ENCODE measurements at places on chromosomes 16 and 17.

DNA sequence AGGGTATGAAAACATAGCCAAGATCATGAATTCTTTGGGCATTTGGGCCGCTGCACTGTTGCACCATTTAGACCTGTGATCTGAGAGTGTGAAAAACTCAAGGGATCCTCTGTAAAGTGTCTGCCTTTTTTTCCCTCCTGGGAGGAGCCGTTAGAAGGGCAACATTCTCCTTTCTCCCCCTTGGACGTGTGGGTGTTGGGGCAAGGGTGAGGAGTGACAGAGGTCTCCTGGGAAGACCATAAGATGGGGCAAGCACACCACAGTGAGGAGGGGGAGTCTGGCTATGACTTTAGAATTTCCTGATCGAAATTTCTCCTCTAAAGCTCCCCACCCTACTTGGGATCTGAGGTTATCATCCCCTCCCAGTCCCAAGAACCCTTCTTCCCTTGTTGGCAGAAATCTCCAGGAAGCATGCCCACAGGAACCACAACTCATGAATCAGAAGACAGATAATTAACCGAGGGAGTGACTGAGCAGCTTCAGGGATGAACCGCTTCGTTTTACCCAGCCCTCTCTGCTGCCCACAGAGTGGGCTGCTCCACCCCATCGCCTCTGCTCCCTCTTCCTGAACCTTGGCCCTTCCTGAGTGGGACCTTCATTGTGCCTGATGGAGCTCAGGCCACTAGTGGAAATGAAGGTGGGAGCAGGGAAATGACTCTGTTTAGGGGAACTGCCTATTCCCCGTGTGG, 4.2 kb downstream of the ITGB3 start:
- DNase-seq = no peak

DNA sequence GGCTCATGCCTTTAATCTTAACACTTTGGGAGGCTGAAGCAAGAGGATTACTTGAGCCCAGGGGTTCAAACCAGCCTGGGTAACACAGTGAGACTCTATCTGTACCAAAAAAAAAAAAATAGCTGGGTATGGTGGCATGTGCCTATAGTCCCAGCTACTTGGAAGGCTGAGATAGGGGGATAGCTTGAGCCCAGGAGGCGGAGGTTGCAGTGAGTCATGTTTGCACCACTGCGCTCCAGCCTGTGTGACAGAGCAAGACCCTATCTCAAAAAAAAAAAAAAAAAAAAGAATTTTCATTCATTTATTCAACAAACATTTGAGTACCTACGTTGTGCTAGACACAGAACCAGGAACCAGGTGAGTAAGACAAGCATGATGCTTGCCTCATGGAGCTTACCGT, 73.6 kb upstream of the MRTFB start:
- no peak for DNase-seq

GRCh38 chr17:16512011-16512410, 20.0 kb upstream of the LRRC75A start:
- no peak for DNase-seq

DNA sequence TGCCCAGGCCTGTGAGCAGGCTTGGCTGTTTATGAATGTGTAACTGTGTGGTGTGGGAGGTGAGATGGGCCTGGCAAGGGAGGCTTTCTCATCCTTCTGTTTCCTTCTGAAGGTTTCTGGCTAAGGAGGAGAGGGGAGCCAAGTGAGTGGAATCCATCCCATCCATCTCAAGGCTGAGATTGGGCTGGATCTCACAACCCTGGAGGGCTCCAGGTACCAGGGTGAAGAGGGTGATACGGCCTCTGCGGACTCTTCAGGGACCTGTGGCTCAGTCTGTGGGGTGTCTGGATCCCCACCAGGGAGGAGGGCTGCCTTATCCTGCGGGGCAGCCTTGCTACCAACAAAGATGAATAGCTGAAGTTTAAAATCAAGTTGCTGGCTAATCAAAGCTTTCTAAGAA, 7.0 kb downstream of the ZNF629 start:
- DNase-seq = no peak

DNA sequence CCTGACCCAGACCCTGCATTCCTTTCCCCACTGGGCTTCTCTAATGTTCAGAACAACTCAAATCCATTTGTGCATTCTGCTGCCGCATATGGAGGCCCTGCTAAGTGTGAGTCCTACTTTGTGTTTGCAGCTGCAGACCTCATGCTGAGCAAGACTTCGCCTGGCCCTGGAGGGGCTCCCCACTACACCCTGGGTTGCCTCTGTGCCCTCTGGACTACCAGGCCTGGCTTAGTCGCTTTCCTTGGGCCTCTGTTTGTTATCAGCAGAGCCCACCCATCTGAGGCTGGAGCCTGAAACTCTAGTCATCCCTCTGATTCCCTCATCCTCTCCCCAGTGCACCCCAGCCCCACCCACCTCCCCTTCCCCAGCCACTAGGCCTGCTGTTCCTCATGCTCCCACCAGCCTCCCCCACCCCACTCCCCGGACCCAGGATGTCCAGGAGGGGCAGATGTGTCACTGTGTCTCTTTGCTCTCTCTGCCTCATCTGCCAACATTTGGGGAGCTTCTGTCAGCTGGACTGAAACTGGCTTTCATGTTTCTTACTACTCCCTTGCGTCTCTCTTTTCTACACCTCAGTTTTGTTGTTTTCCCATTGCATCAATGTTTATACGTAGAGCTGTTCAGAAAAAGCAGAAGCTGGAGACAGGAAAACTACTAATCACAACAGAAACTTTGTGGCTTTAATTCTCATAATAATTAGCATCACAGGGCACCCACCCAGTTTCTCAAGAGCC, 17.9 kb upstream of the CD300E start:
- DNase-seq = no peak

GRCh38 chr16:17447101-17447569, 23.6 kb downstream of the XYLT1 start:
- no peak for DNase-seq

DNA sequence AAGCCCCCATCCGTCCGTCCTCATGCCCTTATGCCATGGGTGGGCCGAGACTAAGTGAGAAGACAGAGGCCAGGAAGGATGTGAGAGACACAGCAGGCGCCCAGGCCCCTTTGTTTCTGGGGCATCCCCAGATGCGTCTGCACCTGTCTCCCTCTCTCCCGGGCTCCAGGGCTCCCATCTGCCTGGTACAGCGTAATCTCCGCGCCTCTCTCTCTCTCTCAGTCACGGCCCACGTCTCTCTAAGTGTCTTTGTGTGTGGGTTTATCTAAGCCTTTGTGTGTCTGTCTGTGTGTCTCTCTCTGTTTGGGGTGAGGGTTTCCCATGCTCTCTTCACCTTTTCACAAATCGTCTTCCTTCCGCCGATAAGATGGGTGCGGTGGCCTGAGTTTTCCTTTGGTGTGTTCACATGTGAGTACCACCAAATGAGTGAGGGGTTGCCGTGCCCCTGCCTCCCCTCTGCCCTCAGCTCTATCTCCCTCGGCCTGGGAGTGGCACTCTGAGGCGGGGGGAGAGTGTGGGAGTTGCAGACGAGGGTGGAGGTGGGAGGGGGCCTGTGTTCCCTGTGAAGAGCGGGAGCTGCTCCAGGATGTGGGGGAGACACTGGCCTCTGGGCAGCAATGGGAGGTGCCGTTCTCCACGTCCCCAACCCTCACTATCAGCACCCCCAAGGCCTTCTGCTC, 25.8 kb upstream of the ABCC3 start:
- no peak for DNase-seq

GRCh38 chr16:73289232-73289631, 241.3 kb upstream of the ZFHX3 start:
- no peak for DNase-seq

DNA sequence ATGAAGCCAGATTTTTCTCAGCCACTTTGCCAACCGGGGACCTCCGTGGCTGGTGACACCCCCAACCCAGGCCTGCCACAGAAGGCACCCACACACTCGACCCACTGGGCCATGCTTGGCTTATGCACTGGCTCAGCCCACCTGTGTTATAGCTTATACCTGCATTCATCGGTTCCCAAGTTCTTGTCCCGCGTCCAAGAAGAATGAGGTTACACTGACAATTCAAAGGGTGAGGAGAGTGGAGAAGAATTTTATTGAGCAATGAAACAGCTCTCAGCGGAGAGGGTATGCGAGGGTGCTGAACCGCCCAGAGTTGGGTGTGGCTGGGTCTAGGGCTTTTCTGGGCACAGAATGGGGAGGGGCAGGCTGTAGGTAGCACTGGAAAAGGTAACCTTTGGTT, 22.2 kb upstream of the CDH15 start:
- DNase-seq = no peak

DNA sequence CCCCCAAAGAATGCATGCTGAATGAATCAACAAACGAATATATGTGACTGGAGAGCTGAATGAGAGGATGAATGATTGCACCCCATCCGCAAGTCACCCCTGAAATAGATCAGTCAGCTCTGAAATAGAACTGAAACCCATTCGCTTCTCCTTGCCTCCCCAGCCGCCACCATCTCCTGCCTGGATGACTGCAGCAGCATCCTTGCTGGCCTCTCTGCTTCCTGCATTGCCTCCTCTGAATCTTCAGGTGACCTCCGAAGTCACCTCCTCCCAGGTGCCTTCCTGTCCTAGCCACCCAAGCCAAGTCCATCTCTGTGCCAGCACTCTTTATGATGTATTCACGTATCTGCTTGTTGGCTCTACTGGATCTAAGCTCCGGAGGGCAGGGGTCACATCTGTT, 288.3 kb downstream of the CPPED1 start:
- DNase-seq = no peak

Measured in stimulated activated CD4-positive, alpha-beta T cell treated with anti-CD3 and anti-CD28 coated beads, TNF-alpha, amount 100 ng/mL, for 48 hours (primary cell).